Stimulated activated CD8-positive, alpha-beta memory T cell treated with anti-CD3 and anti-CD28 coated beads, Interleukin-12 subunit alpha, Interleukin-12 subunit beta, amount 100 ng/mL, for 4 hours (primary cell): ENCODE measurements at places on chromosomes 13 and 19.

- DNase-seq, result no peak
These were observed 526.1 kb downstream of the KLF12 start for GRCh38 chr13:73608157-73608516.

GRCh38 chr13:90591927-90592268 lies 755.6 kb upstream of the MIR17HG start:
- no peak for DNase-seq

DNA sequence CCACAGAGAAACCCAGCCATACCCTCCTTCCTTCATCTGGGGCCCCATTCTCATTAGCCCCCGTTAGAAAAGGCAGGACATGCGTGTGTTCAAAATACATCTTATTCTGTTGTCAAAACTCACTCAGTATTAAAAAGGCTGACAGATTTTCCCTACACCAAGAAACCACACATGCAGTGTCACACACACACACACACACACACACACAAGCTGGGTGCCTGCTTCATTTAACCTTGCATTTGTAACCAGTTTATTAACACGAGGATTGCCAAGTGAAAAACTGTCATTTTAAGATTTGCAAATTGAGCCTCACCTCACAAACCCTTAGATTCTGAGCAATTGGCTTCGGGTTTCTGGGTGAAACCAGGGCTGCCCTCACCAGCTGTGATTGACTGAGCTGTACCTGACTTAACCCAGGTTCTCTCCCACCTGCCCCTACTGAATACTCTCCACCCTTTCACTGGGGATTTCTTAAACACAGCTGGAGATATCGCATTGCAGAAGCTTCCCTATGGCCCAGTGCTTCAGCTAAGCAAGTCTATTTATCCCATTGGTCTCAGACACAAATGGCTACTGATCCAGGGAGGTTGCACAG lies 172.7 kb upstream of the ZNF507 start:
- no peak for DNase-seq

DNA sequence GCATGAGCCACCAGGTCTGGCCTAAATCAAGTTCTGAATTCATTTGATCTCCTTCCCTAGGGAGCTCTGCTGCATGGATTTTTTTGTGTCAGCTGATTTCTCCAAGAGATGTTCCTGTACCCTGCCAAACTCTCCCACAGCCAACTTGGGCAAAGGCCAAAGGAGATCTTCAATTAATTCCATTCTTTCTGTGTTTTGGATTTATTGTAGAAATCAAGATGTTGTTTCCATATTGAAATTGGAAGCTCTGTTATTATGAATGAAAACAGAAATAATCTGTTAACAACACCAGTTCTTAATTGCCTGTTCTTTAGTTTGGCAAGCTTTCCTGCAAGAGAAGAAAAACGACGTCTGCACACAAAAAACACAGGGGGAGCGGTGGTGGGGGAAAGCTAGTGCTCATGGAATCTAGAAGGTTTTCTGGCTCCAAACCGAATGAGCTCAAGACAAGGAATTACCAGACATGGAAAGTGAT lies 86.5 kb upstream of the ABCC4 start:
- no peak for DNase-seq

DNA sequence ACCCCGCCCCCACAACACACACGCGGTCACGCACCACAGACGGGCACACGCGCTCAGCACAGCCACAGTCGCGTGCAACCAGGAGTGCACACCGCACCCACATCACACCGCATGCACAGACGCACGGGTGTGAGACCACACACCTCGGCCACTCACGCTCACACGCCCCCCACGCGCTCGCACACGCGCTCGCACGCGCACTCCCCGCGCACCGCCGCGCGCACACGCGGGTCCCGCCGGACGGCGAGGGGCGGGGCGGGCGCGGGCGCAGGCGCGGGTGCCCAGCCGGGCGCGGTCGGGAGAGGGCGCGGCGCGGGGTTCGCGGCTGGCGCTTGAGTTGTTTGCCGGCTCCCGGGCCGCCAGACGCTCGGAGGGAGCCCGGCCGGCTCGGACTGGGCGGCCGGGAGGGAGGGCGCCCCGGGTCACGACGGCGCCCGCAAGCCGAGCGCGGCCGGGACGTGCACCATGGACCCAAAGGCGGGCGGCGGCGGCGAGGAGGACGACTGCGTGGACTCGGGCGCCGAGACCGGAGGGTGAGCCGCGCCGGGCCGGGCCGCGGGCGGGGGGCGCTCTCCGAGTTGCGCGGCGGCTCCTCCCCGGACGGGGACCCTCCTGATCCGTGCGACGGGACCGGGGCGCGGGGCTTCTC lies at the start of gene FAM124A:
TSS of gene FAM124A (plus strand) at position 362 of the 649 bp plus-strand sequence. CDS start at position 466, 104 bp downstream.
- peak; percentile 10 for DNase-seq

DNA sequence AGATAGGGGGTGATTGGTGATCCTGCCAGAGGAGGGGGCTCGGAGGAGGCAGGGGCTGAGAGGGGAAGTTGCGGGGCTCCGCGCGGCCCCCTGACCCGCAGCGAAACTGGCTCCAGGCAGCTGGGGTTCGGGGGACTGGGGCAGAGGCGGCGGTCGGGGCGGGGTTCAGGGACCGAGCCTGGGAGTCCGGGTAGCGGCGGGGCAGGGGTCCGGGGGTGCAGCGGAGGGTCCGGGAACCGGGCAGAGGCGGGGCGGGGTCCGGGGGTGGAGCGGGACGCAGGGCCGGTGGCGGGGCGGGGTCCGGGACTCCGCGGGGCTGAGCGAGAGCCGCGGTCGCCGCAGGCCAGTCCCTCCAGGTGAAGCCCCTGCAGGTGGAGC lies 1.2 kb downstream of the MADCAM1 start:
- DNase-seq, result no peak

DNA sequence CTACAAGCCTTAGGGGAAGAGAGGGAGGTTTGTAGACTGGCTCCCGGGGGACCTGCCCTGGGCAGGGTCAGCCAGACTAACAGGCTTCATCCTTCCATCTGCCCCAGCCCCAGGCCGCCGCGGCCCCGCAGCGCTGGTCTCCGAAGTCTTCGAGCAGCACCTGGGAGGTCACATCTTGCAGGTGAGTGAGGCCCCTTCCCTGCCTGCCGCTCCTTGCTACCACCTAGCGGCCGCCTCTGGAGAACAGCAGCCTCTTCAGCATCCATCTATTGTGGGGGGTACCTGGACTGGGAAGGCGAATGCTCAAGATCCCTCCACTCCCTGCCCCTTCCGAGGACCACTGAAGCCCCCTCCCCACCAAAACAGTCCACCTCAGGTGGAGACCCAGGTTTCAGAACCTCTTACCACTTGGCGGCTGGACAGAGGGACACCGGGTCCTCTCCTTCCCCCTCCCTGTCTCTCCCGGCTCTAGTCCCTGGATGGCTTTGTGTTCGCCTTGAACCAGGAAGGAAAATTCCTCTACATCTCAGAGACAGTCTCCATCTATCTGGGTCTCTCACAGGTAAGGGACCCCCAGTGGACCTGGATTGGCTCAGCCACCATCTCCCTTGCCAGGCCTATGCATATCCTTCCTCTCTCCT lies 12.7 kb downstream of the NPAS1 start:
- DNase-seq, result peak; percentile 42

DNA sequence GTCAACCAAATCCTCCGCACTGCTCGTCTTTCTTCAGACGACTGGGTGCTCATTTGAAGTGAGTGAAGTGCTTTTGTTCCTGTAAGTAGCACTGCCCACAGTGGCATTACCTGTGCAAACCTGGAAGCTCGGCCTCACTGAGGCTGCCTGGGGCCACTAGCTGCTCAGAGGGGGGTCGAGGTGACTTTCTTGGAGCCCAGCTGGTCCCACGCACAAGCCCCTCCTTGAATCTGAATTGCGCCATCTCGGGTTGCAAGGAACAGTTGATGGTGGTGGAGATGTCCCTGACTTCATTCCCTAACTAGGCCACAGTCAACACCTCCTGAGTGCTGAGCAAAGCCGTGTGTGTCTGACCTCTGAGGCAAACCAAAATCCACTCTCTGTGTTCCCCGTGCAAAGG lies 79.3 kb upstream of the GPR183 start:
- DNase-seq, result no peak

DNA sequence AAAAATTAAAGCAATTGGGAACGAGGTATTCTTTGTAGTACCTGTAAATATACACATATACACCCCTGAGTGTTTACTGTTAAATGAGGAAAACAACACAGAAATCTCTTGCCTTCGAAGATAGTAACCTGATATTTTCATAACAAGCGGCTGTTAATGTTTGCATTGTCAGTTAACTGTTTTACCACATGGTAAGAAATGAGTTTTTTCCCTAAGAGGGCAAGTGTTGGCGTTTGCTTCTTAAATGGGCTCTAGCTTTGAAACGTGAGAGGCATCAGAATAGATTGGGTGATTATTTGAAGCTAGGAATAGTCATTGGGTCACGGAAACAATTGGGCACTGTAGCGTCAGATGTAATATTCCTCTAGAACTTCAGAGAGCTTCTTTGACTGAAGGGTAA lies 22.0 kb upstream of the UPF3A start:
- no peak for DNase-seq

GRCh38 chr19:16041299-16041990 lies 34.9 kb upstream of the TPM4 start:
- peak; percentile 42 for DNase-seq

GRCh38 chr19:33382006-33382405 lies 8.5 kb downstream of the CEBPG start:
- DNase-seq, result no peak

DNA sequence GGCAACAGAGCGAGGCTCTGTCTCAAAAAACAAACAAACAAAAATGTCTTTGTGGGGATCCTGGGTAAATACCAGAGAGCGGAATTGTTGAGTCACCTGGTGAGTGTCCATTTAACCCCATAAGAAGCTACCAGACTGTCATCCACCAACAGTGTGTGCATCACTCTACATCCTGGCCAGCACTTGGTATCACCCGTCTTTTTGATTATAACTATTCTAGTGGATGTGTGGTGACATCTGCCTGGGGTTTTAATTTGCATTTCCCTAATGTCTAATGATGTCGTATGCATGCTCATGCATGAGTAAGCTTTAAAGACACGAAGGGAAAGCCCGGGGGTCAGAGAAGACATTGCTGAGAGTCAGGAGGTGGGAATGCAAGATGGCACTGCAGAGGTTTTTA lies 126.7 kb upstream of the MRI1 start:
- no peak for DNase-seq
